Spinal cord (tissue), 10 donors: ENCODE measurements at places on chromosomes 3 and 15.

- no peak for DNase-seq
Observed at GRCh38 chr3:88957711-88958439, 149.5 kb upstream of the EPHA3 start.

DNA sequence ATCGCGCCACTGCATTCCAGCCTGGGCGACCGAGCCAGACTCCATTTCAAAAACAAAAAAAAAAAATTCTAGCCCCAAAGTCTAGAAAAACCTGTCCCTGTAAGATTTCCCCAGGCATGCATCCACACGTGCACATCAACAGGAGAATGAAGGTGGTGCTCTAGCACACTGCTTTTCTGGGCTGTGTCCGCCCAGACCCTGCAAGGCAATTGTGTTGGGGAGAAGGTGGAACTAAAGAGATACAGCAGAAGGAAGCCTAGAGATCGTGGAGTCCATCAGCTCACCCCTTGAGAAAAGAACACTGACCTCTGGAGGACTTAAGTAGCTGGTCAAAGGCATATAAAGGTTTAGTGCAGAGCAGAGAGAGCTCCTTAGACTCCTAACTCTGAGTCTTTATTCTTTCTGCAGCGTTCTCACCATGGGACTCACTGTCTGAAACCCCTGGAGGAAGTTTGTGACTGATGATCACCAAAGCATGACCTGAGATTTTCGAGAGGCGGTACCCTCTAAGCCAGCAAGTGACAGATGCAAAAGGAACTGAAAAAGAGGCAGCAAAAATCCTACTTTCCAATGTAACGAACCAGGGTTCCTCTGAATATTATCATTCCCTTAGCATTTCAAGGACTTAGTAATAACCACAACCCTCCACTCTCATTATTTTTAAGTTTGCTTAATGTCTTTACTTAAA lies 179.8 kb downstream of the MEX3B start:
- DNase-seq: no peak

DNA sequence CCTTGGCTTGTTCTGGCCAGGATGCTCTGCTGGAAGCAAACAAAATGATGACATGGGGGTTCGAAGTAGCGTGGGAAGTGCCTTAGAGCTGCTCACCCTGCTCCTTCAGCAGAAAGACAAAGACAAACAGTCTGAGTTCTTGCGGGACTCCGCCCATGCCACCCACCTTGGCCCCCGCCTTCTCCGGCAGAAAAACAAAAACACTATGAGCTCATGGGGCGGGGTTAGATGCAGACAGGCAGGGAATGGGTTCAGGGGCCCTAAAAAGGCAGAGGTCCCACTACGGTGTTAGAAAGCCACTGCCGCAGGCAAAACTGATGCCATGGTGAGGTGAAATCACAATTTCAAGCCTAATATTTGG lies 9.7 kb upstream of the NCKIPSD start:
- DNase-seq: no peak

DNA sequence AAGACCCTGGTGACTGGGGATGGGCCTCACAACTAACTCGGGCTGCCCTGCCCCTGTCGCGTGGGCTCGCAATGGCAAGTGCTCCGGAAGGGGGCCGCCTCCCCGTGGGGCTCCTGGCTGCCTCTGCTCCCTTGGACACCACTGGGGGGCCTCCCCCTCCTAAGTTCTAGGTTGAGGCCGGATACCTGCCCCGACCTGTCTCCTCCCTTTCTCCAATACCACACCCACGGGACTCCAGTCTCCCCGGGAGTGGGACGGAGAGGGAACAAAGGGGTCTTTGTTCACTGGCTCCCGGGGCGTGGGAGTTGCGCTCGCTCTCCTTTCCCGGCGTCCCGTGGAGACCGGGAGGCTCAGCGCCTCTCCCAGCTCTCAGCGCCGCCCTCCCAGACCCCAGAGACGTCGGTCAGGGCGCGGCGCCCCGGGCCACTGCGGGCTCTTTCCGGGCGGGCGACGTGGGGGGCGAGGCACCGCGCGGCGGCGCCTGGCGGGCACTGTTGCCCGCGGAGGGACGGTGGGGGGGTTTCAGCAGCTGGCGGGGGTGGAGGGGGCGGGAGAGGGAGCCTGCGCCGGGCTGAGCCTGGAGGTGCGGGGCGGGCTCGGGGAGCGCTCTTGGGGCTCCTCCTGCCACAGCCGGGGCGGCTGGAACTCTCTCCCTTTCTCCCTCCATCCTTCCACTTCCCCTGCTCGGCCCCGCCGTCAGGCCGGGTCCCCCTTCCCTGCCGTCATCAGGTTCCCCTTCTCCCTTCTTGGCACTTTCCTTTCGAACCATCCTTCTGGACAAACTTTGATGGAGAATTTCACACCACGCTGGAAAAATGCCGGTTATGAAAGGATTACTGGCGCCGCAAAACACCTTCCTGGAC lies at the start of gene KCNH8:
KCNH8 (plus strand) TSS at position 606 of the 863 bp plus-strand sequence; CDS start at position 816, 210 bp downstream.
- DNase-seq: peak; percentile 32

- DNase-seq: no peak
Observed at GRCh38 chr3:183629546-183630301, 5.7 kb upstream of the KLHL24 start.

GRCh38 chr3:24287755-24288450 lies 206.7 kb downstream of the THRB start:
- DNase-seq: no peak

- no peak for DNase-seq
Observed at GRCh38 chr3:122773944-122774509, 19.6 kb downstream of the HSPBAP1 start.
